ENCODE measurements at places on chromosomes 11 and 22.

- DNase-seq: no peak
Observed at GRCh38 chr11:86816251-86816726, 15.9 kb downstream of the PRSS23 start.

DNA sequence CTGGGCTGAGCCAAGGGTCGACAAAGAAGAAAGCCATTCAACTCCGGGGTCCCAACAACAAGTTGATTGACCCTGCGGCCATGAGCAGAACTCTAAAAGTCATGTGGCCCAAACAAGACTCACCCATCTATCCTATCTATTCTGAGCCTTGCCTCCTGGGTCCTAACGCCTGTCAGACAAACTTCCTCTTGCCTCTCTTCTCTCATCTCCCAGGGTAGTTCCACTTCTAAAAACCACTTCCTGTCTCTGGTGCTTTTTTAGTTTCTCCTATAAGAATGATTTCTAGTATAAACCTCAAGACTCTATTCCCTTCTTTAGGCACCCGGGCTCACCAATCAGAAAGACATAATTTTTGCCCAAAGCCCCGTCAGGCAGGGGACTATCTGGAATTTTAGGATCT is 530.2 kb downstream of the DLG2 start:
- no peak for DNase-seq

- no peak for DNase-seq
Observed at GRCh38 chr22:44823396-44823795, 71.0 kb downstream of the ARHGAP8 start.

- DNase-seq: no peak
Observed at GRCh38 chr11:22336587-22336986, 1.6 kb upstream of the SLC17A6 start.

DNA sequence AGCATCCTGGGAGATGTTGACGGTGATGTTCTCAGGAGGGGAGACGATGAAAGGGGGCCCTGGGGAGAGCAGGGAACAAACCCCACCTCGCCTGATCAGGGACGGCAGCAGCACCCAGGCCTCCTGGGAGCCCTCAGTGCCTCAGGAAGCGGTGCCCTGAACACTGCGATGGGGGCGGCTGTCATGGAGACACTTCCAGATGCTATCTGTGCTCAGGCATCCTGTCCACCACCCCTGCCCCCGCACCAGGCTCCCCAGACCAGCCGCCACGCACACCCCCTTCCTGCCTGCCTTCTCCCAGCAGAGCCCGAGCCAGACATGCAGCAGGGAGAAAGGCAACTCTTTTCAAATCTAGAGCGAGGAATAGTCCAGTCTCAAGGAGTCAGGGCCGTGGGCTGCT is 20.6 kb downstream of the IGSF9B start:
- DNase-seq: no peak

DNA sequence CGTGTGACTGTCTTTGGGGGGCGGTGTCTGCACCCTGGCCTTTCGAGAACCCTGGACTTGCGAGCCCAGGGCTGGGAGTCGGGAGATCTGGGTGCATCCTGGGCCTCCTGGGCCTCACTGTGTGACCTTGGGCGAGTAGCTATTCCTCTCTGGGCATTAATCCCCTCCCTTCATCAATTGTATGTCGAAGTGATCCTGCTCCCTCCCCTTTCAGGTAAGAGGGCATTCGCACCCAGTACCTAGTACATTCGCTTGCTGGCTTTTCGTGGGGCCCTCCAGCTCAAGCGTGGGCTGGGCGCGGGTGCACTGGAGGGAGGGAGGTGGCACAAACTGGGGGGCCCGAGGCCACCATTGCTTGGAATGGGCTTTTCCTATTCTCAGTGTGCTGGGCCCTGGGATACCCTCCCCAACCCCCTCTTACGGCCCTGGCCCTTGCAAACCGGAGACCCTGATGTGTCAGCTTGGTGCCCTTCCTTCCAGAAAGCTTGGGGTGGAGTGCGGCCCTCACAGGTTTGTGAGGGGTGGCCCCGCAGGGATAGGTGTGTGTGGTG is 530 bp downstream of the USP35 start:
- DNase-seq: no peak

- no peak for DNase-seq
Observed at GRCh38 chr11:4072668-4073285, 21.8 kb upstream of the RRM1 start.

DNA sequence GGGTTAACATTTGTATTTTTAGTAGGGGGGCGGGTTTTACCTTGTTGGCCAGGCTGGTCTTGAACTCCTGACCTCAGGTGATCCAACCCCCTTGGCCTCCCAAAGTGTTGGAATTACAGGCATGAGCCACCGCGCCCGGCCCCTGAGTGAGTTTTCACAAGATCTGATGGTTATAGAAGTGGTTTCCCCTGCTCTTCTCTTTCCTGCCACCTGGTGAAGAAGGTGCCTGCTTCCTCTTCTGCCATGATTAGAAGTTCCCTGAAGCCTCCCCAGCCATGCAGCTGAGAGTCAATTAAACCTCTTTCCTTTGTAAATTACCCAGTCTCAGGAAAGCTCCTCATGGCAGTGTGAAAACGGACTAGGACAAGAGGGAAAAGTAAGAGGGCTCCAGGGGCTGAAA is 259.1 kb upstream of the PLET1 start:
- no peak for DNase-seq

DNA sequence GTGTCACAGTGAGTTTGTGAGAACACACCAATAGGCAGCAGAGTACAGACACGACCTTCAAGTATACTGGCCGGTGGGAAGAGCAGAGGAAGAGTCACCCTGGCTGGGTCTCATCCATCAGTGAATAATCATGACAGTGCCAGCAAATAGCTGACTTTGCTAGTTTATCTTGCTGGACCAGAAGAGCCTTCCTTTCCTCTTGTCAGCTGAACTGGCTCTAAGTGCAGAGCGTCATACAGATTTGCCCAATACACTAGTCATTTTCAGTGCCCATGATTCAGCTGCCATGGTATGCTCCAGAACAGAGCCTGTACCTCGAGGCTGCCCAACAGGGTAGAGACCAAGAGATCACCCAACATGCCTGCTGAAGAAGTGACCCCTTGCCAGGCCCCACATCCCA is 82.9 kb upstream of the TBCEL start:
- no peak for DNase-seq

DNA sequence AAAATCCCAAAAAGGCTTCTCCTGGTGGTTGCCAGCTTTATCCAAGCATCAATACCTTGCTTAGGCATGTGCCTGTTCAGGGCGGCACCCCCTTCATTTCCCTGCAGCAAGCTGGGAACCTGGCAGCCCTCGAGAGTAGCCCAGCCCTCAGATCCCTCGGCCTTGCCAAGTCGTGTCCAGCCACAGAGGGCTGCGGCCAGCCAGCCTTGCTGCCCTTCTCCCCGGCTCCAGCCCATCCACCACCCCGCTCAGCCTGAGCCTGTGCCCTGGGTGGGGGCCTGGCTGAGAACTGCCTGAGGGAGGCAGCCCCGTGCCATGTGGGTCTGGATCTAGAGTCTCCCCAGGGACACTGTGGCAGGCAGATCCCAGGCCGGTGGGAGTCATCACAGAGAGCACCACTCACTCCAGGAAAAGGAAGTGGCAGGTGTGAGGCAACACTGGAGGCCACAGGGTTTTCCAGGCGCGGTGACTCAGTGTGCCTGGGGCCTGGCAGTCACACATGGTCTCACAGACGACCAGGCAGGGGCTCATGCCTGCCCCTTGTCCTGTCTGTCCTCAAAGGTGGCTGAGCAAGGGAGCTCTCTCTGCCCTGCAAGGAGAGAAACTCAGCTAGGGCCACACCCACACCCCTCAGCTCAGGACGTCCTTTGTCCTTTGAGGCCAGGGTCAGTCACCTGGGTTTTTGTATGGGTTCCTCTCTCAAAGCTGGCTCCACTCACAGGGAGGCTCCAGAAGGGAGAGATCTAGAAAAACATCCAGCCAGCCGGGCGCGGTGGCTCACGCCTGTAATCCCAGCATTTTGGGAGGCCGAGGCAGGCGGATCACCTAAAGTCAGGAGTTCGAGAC is 12.2 kb upstream of the CDC42BPG start:
- DNase-seq: no peak

GRCh38 chr22:18154821-18155390 is 4.9 kb downstream of the USP18 start:
- no peak for DNase-seq

DNA sequence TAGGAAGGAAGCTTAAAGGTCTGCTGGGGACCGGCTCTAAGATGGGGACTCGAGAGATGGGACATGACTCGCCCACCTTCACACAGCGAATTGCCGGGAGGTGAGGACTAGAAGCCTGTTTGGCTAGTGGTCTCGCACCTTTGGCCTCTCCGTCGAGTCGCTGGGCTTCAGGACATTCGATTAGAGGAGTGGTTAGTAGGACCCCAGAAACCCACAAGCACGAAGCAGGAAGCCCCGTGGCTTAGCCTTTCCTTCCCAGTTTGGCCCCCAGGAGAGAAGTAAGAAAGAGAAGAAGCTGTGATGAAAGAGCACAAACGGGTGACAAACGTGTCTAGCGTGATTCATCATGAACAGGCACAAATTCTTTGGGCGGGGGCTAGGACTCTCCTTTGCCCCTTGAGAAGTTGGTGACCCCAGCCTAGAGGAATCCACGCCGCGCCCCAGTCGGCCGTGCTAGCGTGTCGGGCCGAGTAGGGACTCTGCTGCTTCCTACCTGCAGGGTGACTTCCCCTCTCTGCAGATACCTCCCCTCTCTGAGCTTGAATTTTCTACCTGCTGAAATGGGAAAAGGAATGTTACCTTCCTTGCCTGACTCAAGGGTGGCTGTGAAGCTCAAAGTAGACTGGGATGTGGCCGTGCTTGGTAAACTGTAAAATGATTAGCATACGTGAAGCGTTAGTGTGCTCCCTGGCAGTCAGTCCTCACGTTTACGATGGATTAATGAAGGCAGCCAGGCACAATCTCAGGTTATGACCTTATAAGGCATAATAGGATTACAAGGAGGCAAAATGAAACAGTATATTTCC is 1.1 kb upstream of the ADM start:
- DNase-seq: no peak

DNA sequence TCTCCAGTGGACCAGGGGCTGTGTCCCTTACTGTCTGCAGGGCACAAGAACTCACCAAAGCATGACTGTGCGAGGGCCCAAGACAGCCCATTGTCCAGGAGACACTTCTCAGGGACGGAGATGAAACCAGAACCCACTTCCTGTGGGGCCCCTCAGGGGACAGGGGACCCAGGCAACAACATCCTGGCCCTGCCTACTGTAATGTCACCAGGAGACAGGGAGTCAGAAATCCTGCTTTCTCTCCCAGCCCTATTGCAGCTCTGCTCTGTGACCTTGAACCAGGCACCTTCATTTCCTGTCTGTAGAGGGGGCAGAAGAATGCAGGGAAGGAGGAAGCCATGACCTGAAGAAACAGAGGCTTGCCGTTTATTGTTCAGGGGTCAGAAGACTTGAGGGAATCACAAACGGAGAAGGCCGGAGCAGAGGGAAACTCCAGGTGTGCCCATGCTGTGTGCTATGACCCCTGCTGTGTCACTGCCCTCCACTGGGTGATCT is 98.0 kb downstream of the NAT10 start:
- no peak for DNase-seq

Data from glutamatergic neuron (in vitro differentiated cells).